NCI-H2029 (cell line): ENCODE measurements at places on chromosomes 1 and 21.

DNA sequence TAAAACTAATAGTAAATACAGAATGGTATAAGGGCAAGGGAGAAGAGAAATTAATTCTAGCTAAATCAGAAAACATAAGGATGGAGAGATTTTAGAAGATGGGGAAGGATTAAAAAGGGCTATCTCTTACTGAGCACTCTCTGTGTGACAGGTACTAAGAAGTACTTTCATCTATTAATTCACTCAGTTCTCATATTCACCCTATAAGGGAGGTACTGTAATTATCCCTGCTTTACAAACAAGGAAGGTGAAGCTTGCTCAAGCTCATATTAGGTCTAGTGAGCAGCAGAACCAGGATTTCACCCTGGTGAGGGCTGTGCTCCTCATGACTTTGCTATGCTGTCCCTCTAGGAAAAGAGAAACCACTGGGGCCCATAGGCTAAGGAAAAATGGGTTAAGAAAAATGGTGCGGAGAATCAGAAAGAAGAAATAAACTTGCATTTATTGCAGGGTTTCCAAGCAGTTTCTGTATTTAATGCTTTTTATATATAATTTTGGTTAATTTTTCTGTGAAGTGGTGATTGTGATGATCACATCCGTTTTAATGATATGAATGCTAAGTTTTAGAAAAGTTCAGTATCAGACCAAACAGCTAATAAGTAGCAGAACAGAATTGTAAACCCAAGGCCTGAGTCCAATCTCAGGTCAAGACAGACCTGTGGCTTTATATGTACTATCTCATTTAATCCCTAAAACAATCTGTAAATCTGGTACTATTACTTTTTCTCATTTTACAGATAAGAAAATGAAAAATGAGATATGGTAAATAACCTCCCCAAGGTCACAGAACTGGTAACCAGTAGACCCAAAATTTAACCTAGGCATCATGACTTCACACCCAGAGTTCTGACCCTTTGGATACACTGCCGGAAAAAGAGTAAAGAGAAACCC, 1.7 kb downstream of the PCNX2 start:
- DNase-seq = no peak

- DNase-seq = no peak
Measured at GRCh38 chr1:94095744-94096469, 25.0 kb downstream of the ABCA4 start.

GRCh38 chr21:46459356-46460112, 843 bp downstream of the DIP2A start:
- no peak for DNase-seq

DNA sequence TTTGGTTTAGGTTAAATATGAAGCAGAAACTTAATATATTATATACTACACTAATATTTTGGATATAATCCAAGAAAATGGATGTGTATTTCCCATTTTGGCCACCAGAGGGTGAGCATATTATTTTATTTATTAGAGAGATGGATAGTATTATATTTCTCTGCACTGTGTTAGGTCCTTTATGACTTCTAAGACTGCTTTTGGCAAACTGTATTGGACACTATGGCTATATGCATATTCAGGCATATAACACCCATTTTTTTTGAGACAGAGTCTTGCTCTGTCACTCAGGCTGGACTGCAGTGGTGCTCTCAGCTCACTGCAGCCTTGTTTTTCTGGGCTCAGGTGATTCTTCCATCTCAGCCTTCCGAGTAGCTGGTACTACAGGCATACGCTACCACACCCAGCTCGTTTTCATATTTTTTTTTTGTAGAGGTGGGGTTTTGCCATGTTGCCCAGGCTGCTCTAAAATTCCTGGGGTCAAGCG, 17.8 kb upstream of the PGM1 start:
- DNase-seq = peak; percentile 10

GRCh38 chr1:8354038-8354437, 36.1 kb downstream of the SLC45A1 start:
- no peak for DNase-seq

GRCh38 chr21:34775793-34776192, 107.0 kb downstream of the CLIC6 start:
- no peak for DNase-seq

DNA sequence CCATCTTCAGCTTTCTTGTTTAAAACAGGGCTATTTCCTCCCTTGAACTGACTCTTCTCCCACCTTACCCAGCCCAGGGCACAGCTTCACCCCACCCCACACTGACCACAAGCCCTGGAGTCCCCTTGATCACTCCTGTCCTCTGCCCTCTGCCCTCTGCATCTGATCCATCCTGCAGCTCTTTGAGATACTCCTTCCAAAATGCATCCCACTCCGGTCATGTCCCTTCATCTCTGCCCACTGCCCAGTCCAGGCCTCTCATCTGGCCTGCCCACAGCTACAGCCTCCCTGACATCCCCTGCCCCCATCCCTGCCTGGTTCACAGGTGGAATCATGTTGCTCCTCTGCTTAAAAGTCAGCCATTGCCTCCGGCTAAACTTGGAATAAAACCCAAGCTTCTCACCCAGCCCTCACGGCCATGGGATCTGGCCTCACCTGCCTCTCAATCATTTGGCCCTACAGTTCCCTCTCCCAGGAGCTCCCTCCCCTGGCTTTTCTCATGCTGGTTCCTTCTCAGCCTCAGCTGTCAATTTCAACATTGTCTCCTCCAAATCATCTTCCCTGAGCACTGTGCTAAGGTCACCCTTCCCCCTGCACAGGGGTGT, 202.0 kb downstream of the MATN1 start:
- no peak for DNase-seq

- DNase-seq = no peak
Measured at GRCh38 chr1:180002437-180002836, 47.8 kb downstream of the CEP350 start.

GRCh38 chr1:58561633-58562032, 15.1 kb upstream of the OMA1 start:
- no peak for DNase-seq

GRCh38 chr21:14095056-14095455, 115.7 kb downstream of the LIPI start:
- no peak for DNase-seq

DNA sequence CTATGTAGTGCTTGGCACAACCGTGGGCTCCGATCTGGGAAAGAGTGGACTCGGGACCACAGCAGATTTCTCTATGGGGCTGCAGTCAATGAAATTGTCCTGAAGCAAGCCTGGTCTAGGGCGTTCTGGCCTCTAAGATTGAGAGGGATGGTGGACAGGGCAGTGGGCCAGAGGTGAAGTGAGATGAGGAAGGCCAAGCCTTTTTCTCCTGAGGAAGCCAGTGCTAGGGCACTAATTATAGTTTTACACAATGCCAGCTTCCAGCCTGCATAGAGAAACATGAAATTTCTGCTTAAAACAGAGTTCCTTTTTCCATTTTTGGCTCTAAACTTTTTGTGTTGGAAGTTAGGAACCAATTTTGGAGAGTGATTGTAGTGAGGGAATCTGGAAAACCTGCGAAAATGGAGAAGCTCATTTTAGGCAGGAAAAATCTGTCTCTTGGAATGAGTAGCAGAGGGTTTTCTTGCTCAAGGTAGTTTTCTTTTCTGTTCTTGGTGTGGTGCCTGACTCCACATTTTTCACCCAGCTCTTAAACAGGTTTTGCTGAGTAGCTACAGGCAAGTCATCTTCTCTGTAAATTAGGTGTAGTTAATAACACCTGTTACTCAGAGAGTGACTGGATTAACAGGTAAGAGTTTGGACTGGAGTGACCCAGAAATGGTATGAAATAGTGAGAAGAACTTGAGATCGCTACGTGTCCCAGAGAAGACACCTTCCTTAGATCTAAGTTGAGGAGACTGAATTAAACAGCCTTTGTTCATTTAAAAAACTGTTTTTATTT, 22.1 kb downstream of the UCK2 start:
- DNase-seq = no peak

DNA sequence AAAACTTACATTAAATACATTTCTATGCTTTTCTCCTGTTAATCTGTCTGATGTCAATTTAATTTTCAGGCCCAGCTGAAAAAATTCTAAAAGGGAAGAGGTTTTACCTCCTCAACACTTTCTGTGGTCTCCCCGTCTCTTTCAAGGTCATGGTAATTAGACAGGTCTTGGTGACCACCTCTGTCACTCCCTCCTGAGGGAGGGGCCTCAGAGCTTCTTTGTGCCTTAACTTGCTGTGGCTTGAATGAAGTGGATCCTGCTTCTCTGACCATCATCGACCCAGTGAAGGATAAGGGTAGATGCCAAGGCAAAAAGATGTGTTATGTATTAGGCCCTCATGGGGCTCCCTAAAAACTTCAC, 40.8 kb upstream of the OSBPL9 start:
- no peak for DNase-seq

- DNase-seq = no peak
Measured at GRCh38 chr1:200528858-200529606, 91.5 kb downstream of the KIF14 start.
